ENCODE measurements at places on chromosomes 6 and 20.
A peak's percentile ranks its signal among the peaks of the same experiment; 100 is the strongest.

DNA sequence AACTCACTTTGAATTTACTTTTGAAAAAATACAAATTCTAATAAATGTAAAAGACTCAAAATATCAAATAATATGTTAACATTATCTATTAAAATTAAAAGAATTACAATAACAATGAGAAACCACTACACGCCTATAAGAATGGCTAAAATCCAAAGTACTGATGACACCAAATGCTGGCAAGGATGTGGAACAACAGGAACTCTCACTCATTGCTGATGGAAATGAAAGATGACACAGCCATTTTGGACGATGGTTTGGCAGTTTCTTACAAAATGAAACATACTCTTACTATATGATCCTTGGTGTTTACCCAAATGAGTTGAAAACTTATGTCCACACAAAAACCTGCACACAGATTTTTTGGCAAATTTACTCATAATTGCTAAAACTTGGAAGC lies 15.6 kb upstream of the STX11 start:
- DNase-seq = no peak

GRCh38 chr6:49326347-49326746 lies 136.7 kb downstream of the MMUT start:
- no peak for DNase-seq

DNA sequence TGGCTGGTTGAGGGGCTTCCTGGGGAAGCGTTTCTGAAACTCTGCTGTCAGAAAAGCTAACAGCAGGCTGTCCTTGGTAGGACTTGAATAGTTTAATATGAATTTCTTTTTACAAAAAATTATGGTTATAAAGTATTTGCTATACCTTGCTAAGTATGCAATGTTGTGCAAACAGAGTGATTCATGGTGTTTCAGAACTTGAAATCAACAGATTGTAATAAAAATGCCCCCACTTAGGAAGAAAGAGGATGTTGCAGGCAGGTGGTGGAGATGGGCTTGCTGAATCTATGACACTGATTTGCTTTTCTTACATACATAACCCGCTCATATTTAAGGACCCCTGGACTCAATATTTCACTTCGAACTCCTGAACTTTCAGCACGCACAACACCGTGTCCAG lies 211.6 kb downstream of the THBS2 start:
- DNase-seq = no peak

DNA sequence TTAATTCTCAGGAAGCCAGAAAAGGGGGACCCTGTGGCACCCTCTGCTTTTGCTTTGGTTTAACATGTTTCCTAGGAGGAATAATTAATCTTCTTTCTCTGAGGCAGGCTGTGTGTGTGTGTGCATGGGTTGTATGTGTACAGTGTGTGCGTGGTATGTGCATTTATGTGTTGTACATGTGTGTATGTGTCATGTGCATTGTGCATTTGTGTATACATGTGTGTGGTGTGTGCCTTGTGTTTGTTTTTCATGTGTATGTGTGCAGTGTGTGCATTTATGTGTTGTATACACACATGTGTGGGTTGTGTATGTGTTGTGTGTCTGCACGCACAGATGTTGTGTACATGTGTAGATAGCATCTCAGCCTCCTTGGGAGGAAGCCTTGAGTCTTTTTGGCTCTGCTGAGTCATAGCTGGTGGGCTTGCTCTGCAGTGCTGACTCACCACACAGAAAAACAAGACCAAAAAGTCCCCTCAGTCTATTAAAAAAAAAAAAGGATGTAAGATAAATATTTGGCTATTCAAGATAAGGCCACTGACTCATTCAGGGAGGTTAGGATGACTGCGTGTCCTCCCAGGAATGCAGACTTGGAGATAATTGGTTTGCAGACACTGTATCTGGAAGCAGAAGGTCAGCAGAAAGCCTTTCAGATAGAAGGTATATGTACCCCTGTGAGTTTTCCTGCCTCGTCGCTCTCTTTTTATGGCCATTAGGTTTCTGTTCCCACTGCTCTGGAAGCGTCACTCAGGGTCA lies 58.6 kb downstream of the SYNJ2 start:
- DNase-seq = peak; percentile 82

DNA sequence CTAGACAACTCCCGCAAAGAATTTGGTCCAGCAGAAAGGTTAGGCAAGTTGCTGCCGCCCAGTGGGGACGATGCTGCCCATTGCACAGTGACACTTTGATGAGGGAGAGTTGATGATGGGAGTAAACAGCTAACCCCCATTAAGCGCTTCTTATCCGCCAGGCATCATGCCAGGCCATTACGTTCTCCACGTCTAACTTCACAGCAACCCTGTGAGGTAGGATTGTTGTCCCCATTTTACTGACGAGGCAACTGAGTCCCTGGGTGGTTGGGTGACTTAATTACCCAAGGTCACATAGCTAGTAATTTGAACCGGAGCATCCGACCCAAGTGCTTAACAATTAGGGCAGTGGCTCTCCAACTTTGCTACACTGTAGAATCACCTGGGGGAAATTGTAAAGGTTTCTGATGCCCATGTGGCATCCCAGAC lies 738 bp downstream of the RALGAPB start:
- no peak for DNase-seq

Measured in inflammatory macrophage (primary cell).